Stimulated activated CD8-positive, alpha-beta memory T cell treated with anti-CD3 and anti-CD28 coated beads, Interleukin-15, amount 100 ng/mL, for 1 hour (primary cell): ENCODE measurements at places on chromosomes 6 and 20.

- DNase-seq = no peak
Observed at GRCh38 chr6:135087403-135087802, 32.8 kb upstream of the HBS1L start.

GRCh38 chr6:128099571-128100197 lies 198.8 kb upstream of the THEMIS start:
- DNase-seq = no peak

- DNase-seq = no peak
Observed at GRCh38 chr6:29941471-29941870, 861 bp upstream of the HLA-A start.

- no peak for DNase-seq
Observed at GRCh38 chr6:35401514-35401913, 50.6 kb upstream of the FANCE start.

- no peak for DNase-seq
Observed at GRCh38 chr6:25450469-25451198, 171.5 kb downstream of the CARMIL1 start.

DNA sequence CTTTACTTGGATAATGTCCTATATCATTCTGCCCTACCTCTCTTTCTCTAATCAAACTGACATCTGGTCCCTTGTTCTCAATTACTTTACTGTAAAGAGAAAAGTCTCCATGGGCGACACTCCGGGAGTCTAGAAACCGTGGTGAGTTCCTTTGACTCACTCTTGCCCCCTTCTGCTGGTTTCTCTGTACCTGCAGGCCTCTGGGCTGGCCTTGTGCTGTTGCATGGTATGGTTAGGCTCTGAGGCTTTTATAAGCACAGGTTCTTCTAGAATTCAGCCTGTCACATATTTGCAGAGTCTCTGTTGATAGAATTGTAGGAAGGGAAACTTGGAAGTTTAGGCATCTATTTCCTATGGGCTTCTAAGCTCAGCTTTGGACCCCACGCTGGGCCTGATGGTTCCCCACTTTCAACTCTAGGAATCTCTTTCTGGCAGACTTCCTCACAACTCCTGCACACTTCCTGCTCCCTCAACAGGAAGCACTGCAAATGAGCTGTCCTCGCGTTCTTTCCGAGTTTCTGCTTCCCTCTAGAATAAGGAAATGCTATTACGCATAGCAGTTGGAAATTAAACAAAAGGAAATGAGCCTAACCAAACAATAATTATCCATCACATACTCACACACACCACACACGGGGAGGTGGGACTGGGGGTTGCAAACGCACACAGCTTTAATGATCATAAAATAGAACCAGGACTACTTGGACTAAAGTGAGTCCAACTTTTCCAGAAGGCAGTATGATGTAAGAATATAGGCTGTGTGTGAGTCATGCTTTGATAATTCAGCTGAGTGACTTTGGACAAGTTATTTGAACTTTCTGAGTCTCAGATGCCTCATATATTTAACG lies 683.3 kb downstream of the QKI start:
- no peak for DNase-seq

DNA sequence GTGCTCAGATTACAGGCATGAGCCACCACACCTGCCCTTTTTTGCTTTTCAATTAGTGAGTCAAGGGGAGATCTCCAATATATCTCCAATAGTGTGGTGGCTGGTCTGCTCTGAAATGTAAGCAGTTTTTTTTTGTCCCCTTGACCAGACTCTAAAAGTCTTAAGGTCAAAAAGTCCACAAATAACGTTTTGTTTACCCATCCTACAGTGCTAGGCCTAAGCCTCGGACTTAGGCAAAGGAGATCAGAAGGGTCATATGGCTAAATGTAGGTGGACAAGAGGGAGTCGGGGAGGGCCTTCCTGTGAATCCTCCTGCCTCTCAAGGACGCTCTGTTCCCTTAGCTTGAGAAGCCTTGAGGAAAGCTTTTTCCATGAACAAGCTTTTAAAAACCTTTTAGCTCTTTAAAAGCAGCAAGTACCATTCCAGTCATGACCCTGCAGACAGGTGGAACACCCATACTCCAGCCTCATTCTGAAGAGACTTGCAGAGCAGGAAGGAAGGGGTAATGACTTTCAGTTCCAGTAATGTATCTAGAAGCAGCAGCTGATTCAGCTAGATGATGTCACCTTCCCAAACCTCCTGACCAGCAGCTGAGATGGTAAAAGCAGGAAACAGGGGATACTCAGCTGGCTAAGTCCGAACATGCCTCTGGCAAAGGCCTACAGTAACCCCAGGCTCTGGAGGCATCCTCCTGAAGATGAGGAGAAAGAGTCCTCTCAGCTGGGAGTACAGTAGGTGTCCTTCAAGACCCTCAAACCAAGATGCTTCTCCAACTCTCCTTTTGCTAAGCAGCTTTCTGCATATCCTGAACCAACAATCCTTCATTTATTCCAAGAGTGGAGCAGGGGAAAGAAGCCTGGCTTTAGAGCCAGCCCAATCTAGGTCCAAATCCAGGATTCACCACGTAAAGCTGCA lies 23.6 kb downstream of the BCL2L1 start:
- no peak for DNase-seq

DNA sequence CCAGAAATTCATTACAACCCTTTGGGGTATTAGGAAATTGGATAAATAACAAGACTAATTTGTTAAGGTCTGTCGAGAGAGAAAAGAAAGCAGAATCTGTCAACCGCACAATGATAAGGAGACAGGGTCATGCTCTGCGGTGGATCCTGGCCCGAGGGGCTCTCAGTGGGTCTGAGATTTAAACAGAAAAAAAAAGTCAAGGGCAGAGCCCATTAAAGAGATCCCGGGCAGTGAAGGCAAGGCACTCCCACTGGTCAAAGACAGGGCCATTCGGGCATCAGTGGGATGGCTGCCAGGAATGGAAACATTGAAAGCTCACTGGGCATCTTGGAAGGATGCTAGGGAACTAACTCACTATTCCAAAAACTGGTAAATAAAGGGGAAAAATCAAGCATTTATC lies 77.9 kb downstream of the GNAS-AS1 start:
- DNase-seq = no peak

DNA sequence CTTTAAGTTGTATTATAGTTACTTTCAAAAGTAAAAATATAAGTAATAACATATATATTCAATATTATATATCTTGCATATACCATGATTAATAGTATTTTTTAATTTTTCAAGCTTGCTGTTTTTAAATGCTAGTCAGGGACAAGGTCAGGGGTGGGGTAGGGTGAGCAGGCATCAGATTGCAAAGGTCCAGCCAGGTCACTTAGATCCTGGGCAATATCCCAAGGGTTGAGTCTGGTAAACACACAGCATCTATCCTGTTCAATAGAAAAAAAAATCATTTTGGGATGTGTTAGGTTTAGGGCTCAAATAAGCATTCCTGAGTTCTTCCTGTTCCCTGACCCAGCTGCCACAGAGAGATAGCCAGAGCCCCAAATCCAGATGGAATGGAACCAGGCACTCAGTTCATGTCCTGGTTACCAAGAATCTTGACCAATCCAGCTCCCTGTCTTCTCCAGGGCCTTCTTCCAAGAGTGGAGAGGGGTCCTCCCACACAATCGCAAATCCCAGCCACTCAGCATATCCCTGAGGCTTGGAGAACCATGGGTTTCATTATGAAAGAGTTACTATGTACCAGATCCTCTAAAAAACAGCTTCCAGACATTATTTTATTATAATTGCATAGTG lies 134.9 kb upstream of the TOP1 start:
- no peak for DNase-seq

GRCh38 chr6:127100510-127101140 lies 17.8 kb upstream of the RSPO3 start:
- DNase-seq = no peak

GRCh38 chr20:22335210-22335609 lies 249.2 kb downstream of the FOXA2 start:
- no peak for DNase-seq

DNA sequence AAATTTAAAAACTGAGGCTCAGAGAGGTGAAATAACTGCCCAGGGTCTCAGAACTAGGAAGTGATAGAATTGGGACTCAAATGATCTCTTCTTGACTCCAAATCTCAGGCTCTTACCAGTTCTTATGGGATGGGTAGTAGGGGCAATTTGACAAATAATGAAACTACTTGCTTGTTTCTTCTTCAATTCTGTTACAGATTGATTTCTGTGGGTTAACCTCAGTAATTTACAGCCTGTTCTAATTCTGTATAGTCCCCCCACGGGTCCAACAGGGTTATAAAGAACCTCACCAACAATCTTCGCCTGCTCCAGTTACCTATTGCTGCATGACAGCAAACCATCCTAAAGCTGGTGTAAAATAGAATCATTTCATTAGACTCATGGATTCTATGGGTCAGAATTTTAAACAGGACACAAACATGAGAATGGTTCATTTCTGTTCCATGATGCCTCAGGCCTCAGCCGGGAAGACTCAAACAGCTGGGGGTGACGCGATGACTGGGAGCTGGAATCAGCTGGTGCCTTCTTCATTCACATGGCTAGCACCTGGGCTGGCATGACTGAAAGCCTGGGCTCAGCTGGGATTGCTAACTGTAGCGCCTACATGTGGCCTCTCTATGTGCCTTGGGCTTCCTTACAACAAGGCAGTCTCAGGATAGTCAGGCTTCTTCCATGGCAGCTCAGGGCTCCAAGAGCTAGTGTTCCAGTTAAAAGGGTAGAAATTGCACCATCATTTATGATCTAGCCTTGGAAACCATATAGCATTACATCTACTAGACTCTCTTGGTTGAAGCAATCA lies 6.6 kb upstream of the WFDC2 start:
- DNase-seq = no peak

DNA sequence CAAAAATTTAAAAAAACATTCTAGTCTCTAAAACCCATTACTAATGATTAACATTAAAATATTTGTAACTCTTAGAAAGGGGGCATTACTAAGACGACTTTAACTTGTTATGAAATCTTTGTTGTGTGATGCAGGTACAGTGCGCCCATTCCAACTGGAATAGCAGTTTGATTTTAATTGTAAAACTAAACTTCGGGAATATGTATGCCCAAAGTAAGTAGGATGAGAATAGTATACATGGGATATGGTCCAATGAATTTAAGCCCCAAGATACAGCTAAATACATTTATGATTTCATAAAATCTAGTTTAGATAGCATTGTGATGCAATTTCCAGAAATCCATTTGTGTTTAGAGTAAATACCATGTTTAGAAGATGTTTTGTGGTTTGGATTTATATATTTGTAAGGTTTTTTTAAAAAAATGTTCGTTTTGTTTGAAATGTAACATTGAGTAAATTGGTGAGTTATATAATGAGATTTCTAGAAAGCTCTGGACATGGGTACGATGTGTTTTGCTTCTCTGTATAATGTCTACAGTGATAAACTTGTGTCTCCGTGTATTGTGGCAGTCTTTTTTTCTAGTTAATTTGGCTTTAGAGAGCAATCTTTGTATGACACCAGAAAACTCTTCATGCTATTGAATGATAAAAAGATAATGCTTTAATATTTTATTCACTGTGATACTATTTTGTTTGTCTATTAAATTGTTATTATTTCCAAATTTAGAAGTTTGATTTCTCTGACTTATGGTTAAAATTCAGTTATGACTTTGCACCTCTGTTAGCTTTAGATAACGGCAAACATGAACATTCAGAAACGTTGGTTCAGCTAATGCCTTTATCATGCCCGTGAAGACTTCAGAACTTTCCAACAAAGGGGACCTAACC lies 54.8 kb downstream of the RNF182 start:
- no peak for DNase-seq

- no peak for DNase-seq
Observed at GRCh38 chr6:40672087-40672486, 84.9 kb upstream of the LRFN2 start.

DNA sequence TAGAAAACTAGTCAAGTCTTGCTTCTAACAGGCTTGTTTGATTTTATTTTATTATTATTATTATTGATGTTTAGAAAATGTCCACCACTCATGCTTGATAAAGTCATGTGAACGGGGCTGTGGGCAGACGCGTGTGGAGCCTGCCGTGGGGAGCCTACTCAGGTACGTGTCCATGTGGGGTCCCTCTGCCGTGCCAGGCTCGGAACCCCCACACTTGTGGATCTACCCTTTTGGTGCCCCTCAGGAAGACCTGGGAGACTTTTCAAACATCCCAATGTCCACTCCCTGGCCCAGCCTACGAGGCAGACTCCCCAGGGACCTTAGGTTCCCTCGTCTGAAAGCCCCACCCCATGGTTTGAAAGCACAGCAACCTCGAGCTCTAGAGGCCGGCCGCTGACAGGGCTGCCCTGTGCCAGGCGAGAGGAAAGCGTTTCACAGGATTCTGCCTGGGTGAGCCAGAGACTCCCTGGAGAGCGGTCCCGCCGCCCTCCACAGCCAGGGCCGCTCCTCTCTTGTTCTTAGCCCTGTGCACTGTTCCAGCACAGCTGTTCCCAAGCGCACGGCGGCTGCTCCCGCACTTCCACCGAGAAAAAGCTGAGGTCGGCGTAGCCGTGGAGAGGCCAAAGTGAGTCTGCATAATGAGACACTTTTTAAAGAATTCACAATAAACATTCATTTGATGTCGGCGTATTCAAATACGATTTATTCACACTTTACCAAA lies 249.7 kb downstream of the TTLL2 start:
- DNase-seq = no peak

GRCh38 chr6:25963426-25964123 lies 973 bp downstream of the TRIM38 start:
- no peak for DNase-seq

DNA sequence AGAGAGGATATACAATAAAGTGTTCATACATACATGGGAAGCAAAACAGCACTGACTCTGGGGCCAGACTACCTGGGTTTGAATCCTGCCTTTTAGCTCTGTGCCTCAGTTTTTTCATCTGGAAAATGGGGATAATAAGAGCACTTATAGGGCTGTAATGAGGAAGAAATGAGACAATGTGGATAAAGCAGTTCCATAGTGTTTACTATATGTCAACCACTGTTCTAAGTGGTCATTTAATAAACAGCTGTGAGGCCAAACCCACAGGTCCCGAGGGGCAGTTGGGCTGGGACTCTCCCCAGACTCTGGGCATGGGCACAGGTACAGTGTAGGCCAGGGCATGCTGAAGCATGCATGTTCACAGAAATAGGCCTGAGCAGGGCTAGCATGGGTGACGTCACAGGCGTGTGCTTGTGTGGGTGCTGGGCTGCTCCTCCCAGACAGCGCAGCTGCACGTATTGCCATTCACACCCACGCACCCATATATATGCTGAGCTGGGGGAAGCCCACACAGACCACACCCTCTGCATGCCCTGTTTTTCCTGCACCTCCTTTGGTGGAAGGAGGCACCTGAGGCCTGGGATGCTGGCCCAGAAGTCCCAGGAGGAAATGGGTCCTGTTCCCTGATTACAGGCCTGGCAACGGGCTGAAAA lies 3.5 kb upstream of the PLCG1 start:
- no peak for DNase-seq

GRCh38 chr6:2196079-2196679 lies 49.2 kb downstream of the GMDS start:
- no peak for DNase-seq
